Activated CD4-positive, CD25-positive, alpha-beta regulatory T cell (primary cell): ENCODE measurements at places on chromosomes 7 and 10.

DNA sequence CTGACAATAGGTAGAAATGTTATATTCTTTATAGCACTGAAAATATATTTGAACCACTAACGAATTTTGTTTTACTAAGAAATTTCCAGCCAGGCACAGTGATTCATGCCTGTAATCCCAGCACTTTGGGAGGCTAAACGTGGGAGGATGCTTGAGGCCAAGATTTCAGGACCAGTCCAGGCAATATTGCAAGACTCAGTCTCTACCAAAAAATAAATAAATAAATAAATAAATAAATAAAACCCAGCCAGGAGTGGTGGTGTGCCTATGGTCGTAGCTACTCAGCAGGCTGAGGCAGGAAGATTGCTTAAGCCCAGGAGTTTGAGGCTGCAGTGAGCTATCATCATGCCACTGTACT is 39.8 kb downstream of the PIP4K2A start:
- DNase-seq: no peak

DNA sequence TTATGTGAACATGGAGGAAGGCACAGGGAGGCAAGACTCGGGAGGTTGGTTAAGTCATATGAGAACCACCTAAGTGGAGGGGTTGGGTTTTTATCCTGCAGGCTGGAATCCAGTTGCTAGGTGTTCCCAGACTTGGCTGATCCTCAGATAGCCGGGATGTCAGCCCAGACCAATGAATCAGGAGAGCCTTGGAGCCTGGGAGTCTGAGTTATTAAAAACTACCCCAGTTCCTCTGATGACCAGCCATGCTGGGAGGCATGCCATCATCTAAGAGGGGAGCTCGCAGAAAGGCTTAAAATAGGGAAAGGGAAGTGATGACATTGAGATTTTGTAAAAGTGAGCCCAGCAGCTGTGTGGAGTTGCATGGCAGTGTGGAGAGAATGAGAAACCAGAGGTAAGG is 238.1 kb downstream of the ZNF248 start:
- no peak for DNase-seq

- no peak for DNase-seq
These were observed 96.3 kb downstream of the ALOX5 start for GRCh38 chr10:45470098-45471012.

DNA sequence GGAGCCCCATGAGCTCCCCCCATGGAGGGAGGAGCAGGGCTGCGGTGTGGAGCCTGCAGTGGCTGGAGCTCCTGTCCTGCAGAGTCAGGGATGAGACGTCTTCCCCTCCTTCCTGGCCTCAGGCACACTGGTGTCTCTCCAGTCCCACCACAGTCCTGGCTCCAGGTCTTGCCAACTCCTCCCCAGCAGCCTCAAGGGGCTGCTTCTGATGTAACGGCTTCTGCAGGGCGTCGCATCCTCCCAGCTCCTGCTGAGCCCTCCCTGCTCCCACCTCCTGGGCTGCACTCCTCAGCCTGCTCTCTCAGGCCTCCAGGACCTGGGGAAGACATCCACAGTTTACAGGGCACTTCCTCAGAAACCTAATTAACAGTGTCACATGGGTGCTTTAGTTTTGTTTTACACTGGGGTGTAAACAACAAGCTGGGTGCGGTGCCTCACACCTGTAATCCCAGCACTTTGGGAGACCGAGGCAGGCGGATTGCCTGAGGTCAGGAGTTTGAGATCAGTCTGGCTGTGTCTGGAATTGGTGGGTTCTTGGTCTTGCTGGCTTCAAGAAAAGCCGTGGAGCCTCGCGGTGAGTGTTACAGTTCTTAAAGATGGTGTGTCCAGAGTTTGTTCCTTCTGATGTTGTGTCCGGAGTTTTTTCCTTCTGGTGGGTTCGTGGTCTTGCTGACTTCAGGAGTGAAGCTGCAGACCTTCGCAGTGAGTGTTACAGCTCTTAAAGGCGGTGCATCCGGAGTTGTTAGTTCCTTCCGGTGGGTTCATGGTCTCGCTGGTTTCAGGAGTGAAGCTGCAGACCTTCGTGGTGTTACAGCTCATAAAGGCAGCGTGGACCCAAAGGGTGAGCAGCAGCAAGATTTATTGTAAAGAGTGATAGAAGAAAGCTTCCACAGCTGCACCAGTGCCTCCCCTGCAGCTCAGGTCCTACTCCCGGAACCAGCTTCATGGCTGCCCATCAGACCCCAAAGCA is 95.0 kb downstream of the PAXIP1 start:
- DNase-seq: no peak

DNA sequence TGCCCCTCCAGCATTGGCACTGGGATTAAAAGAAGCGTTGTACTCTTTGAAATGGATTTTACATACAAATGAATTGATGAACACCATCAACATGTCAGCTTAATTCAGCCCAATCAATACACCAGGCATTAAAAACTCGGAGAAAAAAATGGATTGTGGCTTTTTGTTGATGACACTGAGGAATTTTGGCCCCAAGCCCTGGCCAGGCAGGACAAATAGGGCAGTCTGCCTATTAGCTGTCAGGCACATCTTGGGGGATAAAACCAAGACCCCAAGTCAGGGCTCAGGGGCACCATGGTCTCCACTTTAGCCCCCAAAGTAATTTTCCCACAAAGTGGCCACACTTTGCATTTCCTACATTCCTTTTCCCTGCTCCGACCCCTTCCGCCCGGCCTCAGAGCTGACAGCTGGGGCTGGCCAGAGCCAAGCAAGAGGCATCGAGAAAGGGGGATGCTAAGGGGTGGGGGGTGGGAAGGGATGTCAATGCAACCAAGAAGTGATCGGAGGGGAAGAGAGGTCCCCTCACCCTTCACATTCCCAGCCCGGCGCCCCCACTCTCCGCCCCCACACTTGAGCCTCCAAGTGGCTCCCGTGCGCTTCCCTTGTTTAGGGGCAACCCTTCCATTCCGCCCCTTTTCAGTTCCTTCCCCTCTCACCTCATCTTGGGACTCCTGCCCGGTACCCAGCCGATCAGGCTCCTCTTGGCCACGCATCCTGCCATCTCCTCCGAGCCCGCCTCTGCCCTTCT is 711 bp downstream of the HIP1 start:
- DNase-seq: no peak

DNA sequence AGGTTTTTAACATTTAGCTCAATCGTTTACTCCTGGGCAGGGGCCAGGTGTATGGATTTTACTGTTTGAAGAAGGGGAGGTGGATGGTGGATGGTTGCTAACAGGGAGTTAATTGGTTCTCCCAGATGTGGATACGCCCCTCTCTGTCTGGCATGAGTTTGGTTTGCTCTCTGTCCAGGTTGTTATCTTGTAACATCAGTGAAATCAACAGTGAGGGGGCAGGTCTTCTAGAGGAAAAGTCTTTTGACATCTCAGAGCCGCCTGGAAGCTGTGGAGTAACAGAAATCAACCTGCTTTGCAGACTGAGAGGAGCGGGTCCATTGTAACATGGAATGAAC is 243.4 kb downstream of the MGMT start:
- DNase-seq: no peak

- no peak for DNase-seq
These were observed 76.3 kb downstream of the CACNB2 start for GRCh38 chr10:18216482-18216881.

- no peak for DNase-seq
These were observed 134.6 kb downstream of the ZNF438 start for GRCh38 chr10:30897048-30897447.

DNA sequence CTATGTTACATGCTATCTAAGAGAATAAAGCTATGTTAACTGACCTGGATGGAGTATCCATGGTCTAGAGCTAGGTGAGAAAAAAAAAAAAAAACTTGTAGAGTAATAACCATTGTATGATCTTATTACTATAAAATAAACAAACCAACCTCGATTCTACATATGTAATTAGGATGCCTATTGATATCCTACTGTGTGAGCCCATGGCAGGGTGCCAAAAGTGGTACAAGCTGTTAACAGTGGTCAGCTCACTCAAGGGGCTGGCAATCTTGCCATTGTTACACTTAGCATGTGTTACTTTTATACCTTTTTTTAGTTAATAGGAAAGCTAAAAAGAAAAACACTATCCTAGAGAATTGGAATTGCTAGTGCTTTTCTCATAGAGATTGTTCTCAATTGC is 13.5 kb upstream of the IL6 start:
- DNase-seq: no peak

DNA sequence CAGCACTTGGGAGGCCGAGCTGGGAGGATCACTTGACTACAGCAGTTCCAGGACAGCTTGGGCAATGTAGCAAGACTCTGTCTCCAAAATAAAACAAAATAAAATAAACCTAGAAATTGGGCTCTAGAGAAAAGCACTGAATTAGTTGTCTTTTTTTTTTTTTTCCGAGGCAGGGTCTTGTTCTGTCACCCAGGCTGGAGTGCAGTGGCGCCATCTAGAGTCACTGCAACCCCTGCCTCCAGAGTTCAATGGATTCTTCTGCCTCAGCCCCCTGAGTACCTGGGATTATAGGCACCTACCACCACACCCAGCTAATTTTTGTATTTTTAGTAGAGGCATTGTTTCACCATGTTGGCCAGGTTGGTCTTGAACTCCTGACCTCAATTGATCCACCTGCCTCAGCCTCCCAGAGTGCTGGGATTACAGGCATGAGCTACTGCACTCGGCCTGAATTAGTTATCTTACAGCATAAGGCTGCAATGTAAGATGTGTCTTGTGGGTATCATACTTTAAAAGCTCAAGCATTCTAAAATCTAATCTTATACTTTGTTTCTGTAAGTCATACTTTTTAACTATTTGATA is 12.8 kb downstream of the MEIG1 start:
- DNase-seq: peak; percentile 14

DNA sequence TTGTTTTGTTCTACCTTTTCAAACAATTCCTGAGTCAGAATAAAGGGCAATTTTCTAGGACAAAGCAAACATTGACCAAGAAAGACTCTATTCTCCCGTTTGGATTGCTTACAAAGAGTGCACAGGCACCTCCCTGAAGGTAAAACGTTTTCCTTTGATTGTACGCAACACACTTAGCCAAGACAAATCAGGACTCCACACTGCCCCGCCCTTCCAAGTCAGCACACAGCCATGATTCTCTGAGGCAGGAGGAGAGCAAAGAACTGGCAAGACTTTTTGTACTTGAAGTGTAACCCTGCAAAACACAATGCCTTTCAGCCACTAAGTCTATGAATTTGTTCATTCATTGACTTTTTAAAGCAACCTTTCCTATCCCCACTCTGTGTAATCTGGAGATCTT is 85.0 kb upstream of the FAM180A start:
- DNase-seq: no peak

- no peak for DNase-seq
These were observed 291.2 kb upstream of the MEOX2 start for GRCh38 chr7:15977663-15978062.

DNA sequence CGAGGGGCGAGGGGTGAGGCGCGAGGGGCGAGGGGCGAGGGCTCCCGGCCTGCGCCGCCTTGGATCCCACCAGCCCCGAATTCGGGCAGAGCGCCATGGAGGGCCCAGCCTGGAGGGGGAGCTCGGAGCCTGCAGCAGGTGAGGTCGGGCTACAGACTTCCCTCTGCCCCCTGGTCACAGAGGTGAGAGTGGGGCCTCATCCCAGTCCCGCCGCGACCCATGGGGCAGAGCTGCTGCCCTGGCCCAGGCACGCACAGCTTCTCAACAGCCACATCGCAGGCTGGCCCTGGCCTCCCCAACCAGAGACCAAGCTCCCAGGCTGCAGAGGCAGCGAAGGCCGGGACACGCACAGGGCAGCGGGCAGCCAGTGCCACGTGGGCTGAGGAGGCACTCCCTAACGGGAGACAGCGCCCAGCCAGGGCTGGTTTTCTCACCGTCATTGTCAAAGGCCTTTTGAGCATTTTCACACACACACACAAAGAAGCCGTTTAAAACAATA is 191.8 kb downstream of the PTPRN2 start:
- no peak for DNase-seq

GRCh38 chr7:22812353-22812752 is 10.3 kb downstream of the TOMM7 start:
- no peak for DNase-seq

DNA sequence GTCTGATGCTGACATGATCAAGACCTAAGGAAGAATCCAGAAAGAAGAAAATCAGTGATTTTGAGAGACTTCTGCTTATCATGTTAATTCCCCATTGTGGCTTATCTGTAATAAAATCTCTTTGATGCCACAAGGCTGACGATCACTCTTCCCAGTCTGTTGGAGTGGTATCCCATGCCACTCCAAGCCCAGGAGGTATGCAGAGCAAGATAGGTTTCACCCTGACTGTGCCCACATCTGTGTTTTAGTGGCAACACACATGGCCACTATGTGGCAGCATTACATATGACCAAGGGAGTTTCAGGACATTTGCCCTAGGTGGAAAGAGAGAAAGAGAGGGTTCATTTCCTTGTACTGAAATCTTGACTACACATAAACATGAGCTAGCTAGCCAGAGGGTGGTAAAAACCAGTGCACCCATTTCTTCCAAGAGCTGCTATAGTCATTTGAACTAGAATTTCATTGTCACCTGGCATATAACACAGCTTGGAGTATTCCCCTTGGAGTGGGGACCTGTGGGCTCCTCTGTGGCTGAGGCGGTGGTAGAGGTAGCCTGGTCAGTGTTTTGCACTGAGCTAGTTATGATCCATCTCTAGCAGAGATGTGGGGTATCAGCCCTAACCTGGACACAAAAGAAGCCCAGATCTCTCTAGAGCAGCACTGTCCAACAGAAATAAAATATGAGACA is 20.8 kb downstream of the LAMB4 start:
- no peak for DNase-seq

GRCh38 chr10:10438335-10439100 is 579.2 kb upstream of the CELF2 start:
- DNase-seq: no peak

DNA sequence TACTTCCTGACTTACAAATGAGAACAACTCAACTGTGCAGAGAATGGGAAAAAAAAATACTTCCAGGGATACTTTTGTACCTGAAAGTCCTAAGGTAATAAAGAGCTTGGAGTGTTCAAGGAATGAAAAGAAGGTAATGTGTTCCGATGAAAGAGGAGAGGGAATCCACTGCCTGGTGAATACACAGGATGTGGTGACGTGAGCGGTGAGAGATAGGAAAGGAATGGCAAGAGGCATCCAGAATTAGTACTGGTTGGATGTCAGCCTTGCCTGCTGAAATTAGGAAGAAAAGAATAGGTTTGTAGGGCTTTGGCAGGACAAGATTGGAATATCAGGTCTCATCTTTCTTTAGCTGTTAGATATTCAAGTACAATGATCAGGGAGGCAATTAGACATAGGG is 347.7 kb downstream of the POM121L12 start:
- DNase-seq: no peak

GRCh38 chr7:20958572-20958971 is 171.9 kb upstream of the SP8 start:
- DNase-seq: no peak

GRCh38 chr10:18229826-18230225 is 89.6 kb downstream of the CACNB2 start:
- no peak for DNase-seq
